Left colon (tissue), 2 donors: ENCODE measurements at places on chromosomes 13 and 19. TPM values are rescaled to one million over a fixed set of nuclear protein-coding genes. Genes with fewer than 3 reads are reported as not detected.

DNA sequence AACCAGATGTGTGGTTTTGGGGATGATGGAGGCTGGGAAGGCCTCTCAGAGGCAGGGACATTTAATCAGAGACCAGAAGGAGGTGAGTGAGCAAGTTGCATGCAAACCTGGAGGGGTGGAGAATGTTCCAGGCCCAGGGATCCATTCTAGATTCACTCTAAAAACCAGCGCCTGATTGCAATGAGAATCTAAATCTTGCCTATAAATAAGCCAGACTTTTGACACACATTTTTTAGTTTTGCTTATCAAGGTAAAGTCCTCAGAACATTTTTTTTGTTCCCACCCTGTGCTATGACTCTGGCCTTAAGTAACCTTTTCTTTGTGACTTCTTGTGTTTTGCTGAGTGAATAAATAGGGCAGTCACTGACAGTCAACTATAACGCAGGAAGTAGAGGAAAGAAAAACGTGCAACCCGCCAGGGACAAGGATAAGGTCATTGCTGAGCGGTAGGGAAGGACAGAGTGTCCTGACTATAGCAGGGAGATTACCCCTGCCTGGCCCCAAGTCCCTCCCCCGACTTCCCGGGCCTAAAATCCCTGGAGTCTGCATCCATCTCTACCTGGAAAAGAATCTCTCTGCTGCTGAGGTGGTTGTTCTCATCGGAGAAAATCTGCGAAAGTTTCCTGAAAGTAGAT is 14.4 kb downstream of the RGL3 start:
- no peak for DNase-seq

- peak; percentile 44 for DNase-seq
Observed at GRCh38 chr19:42325896-42326771, 699 bp downstream of the MEGF8 start.

DNA sequence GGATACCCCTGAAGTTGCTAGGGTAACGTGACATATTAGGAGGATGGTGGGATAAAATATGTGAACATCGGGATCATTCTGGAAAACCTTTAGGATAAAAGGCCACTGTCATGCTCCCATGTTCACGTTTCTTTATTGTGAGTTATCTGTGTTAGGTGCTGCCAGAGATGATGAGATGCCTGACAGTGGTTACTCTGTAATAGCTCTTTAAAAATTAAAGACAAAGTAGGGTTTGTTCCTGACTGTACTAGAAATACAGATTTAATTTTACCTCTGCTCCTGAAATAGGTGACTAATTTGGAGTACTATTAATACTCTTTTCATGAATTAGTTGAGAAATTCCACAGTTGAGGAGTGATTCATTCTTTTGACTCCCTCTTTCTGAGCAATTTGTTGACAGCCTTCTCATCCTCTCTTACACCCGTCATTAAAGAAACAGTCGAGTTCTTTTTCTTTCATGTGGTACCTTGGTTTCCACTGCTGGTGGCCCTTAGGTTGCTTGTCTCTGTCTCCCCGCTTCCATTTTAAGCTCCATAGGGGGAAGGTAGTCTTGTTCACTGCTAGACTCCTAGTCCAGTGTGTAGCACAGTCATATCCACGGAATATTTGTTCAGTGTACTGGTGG is 28.4 kb downstream of the SAE1 start:
- DNase-seq: no peak

GRCh38 chr19:55931936-55932386 is at the start of gene NLRP13:
NLRP13 (minus strand) TSS chr19:55932336; CDS start chr19:55932311, 25 bp downstream.
- no peak for DNase-seq

DNA sequence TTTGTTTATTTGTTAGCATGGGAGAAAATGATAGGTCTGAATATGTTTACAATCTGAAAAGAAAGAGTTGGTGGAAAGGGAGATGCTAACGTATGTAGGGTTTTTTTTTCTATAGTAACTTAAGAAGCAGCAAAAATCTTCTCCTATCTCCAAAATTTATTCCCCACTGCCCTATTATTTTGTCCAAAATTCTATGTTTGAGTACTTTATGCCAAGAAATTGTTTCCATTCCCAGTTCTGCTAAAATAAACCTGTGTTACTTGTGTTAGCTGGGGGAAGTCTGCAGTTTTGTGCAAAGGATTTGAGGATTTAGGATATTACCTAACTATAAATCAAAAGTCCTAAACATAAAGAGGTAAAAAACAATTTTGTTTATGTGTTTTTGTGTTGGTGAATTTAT is 2770.4 kb upstream of the PCDH20 start:
- DNase-seq: no peak

GRCh38 chr13:33070713-33071112 is 54.5 kb downstream of the KL start:
- DNase-seq: no peak

GPR180 gene
- total RNA-seq: 3.7 TPM
